ENCODE measurements at places on chromosomes 2 and 18. TPM values are rescaled to one million over a fixed set of nuclear protein-coding genes. Genes with fewer than 3 reads are reported as not detected.

DNA sequence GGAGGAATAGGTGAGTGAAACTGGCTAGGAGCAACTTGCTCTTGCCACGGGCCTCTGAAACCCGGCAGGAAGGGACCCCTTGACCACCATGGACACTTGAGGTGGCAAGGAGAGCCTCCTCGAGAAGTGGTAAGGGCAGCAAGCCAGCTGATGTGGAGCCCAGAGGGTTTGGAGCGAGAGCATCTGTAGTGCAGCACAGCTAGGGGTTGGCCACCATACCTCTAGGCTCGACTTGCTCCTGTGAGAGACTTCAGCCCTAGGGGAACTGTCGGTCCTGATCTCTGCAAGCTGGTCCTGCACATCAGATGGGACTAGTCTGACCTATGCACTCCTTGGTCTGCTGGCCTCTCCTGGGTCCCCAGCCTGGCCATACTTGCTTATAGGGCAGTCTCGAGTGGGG is 158.4 kb downstream of the CCDC178 start:
- no peak for DNase-seq

DNA sequence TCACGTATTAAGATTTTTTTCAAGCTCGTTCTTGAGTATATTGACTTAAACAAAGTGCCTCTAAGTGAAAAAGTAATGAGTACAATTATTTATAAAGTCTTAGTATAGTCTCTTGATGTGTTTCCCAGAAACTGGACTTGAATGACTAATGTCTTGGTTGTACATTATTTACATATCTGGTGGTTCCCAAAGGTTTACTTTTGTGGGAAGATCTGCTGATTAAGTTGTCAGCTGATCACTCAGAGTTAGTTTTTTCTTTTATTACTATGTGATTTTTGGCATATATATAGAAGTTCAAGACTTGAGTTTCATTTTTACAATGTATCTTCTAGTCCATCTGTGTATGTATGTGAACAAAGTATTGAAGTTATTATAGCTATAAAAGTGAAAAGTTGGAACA is 29.5 kb downstream of the RNF144A start:
- no peak for DNase-seq

GRCh38 chr2:207180741-207181140 is 15.0 kb upstream of the KLF7 start:
- DNase-seq: no peak

- no peak for DNase-seq
Measured at GRCh38 chr18:48855422-48856377, 95.1 kb downstream of the SMAD7 start.

DNA sequence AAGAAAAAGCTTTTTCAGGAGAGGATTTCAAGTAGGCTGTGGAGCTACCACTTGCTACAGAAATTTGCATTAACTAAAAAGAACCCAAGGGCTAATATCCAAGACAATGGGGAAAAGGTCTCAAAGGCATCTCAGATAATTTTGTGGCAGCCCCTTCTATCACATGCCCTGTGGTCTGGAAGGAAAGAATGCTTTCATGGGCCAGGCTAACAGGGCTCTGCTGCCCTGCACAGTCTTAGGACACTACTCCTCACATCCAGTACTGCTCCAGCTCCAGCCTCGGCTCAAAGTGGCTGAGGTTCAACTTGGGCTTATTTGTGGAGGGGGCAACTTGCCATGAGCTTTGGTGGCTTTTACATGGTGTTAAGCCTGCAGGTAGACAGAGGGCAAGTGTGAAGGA is 1150.3 kb downstream of the CNTNAP5 start:
- no peak for DNase-seq

GRCh38 chr2:234462218-234462992 is 34.5 kb downstream of the ARL4C start:
- no peak for DNase-seq

- DNase-seq: no peak
Measured at GRCh38 chr2:205297846-205298245, 384.5 kb upstream of the NRP2 start.

Gene FHOD3
- total RNA-seq: 33.0 TPM

Gene LOXHD1
- total RNA-seq: 3.4 TPM

Gene OSR1
- 20.1 TPM for total RNA-seq

Measured in tongue (tissue), 3 donors.